ENCODE measurements at places on chromosomes 12 and 14.

DNA sequence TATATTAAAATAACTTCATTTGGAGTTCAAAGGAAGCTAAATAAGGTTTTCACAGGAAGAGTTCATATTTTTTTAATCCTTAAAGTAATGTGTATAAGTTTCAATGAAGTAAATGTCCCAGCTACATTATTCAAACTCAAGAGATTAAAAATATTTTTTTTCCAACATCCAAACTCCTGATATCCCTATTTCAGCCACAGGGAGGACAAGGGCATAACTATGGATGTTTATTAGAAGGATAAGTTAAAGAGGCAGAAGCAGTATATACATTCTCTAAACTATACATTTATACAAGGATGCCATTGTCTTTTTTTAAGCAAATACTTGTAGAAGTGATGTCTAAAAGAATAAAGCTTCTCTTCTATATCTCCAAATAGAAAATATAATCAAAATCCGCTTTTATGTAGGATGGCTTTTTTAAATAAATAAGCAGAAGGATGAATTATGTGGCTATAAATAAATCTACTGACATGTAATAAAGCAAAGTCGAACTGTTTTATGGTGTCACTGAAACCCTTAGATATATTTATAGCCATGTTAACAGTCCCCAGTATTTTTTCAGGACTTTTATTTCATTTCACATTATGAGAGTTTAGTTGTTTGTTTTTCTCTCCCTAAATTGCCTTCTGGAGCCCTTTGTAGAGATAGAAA is 936.5 kb downstream of the DIO2 start:
- DNase-seq: no peak

DNA sequence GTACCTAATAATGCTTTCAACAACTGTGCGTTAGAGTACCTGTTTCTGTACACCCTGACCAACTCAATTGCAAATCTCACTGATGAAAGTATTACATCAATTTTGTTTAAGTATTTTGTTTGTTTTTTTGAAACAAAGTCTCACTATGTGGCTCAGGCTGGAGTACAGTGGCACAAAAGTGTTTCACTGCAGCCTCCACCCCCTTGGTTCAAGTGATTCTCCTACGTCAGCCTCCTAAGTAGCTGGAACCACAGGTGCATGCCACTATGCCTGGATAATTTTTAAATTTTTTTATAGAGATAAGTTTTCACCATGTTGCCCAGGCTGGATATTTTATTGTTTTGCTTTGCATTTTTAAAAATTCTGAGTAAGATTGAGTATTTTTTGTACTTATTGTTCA is 46.7 kb downstream of the YEATS4 start:
- DNase-seq: no peak

DNA sequence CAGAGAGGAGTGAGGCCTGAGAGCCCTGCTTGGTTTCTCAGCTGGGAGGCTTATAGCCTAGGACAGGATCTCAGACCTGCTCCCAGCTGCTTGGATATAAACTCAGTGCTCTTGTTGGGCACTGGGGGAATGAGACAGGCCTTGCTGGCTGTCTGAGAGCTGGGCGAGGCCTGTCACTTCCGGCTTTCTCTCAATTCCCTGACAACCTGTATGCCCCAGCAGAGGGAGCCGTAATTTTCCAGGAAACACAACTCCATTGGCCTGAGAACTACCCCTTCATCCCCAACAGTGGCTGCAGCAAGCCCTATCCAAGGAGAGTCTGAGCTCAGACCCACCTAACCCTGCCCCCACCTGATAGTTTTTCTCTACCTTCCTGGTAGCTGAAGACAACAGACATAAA is 258.3 kb upstream of the STXBP6 start:
- no peak for DNase-seq

DNA sequence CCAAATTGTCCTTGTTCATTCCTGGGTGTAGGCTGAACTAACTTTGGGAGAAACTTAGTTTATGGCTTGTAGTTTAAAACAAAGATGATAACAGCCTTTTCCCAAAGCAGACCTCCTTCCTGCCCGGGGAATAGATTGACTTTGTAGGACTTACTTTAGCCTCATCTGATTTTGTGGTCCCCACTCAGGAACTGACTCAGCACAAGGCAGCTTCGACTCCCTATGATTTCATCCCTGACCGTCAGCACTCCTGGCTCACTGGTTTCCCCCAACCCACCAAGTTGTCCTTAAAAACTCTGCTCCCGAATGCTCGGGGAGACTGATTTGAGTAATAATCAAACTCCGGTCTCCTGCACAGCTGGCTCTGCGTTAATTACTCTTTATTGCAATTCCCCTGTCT is 40.1 kb upstream of the DDHD1 start:
- DNase-seq: no peak

DNA sequence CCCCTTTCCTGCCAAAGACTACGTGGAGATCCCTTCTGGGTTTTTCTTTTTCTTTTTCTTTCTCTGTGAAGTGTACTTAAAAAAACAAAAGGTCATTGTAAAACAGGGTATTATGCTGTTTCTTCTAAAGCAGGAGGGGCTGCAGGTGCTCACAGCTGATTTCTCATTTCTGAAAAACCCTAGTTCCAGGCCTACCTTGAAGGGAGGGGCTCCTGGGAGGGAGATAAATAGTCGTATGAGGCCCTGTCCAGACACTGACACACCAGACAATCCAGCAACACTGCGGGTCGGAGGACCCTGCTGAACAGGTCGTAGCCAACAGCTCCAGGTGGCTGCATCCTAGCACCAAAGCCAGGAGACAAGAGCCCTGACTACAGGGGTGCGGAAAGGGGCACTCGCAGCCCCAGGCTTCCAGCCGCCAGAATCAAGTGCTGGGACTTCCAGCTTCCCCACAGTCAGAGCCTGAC is 41.1 kb downstream of the PSMA6 start:
- peak; percentile 26 for DNase-seq

- no peak for DNase-seq
Measured at GRCh38 chr14:59776468-59776867, 94.1 kb downstream of the RTN1 start.

DNA sequence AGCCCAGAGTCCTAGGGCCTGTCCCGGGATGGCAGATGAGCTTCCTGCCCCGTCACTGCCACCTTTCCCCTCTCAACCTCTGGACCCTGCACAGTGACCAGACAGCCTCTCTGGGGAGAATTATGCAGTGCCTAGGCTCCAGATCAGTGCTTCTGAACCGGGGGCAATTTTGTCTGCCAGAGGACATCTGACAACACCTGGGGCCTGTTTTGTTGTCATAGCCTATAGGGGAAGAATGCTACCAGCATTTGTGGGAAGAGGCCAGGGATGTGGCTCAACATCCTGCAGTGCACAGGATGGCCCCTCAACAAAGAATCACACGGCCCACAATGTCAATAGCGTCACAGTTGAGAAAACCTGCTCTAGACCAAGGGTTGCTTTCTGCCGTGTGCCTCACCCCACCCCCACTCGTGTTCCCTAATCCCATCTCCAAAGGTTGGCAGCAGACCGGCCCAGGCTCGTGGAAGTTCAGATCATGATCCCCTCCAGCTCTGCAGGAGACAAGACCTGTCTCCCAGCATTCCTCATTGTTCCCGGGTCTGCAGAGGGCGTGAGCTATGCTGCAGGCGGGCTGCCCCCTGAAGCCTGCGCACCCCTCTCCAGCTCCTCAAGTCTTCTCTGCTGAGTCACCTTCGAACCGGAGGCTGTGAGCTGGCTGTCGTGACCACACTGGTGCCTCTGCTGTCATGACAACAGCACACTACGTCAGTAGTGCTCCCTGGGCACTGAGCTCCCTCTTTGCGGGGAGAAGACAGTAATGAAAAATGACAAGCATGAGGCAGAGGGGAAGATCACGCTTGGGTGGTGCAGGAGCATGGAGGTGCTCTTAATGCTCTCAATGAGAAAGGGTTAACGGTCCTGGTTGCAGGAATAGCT is 2.0 kb upstream of the GAPDH start:
- DNase-seq: peak; percentile 88

- DNase-seq: no peak
Measured at GRCh38 chr14:104019806-104020205, 65.7 kb upstream of the ASPG start.

GRCh38 chr14:96215452-96216244 is 11.0 kb downstream of the BDKRB2 start:
- DNase-seq: no peak

GRCh38 chr12:104805186-104805585 is 152.9 kb downstream of the SLC41A2 start:
- no peak for DNase-seq

DNA sequence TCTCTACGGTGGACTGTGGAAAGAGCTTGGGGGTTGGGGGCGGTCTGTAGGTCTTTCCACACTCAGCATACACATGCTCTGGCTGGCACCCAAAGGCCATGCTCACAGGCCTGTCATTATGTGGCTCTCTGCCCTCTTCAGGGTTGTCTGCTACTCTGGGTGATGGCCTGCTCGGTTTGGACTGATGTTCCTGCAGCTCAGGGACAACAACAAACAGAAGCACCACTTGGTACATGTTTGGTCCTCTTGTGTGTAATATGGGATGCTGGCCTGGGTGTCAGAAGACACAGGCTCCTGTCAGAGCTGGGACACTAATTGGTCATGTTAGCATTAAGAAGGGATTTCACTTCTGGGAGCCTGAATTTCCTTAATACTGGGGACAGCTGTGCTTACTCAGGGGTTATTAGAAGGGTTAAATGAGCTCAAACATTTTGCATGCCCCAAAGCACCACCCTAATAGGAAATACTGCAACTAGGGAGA is 32.7 kb upstream of the SELPLG start:
- no peak for DNase-seq

GRCh38 chr14:23228812-23229211 is 8.9 kb upstream of the RNF212B start:
- DNase-seq: no peak

GRCh38 chr12:21655591-21655990 is 2.1 kb downstream of the LDHB start:
- no peak for DNase-seq

DNA sequence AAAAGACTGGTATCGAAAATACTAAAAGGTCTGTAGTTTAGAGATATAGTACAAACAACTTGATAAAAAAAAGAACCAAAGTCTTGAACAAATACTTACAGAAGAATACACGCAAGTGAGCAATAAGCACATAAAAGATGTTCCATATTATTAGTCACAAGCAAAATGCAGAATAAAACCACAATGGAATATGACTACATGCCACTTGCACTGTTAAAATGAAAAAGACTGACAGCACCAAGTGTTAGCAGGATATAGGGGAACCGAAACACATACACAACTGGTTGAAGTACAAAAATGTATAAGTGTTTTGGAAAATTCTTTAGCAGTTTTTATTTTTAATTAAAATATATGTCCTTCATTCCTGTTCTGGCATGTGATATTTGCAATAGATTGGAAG is 3.6 kb downstream of the CLEC2A start:
- no peak for DNase-seq

- no peak for DNase-seq
Measured at GRCh38 chr12:29242921-29243431, 93.9 kb downstream of the FAR2 start.

DNA sequence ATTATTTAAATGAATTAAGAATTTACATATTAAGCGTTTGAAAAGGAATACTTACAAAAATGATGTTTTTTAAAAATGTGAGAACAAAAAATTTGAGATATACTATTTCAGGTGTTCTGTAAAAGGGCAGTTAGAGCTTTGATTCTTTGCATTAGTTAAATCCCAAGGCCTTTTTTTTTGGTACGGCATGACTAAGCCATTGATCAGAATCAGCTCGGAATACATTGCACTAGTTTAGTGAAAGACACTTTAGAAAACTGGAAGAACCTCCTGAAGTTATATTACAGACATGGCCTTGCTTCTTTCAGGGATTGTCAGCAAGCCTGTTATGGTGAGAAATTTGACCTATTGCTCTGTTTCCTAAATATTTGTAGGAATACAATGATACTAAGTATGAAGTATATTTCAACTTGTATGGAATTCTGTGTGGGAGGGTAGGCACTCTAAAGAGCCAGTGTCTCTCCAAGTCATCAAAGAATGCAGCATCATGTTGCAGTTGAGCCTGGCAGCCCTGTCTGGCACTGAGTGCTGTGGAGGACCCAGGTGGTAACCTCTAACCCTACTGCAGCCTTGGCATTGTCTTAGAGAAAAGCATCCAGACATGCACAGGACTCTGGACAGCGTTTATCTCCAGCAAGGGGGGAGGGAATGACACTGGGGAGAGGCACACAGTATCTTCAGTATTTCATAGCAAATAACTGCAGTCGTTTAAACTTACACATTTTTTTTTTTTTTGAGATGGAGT is 1.5 kb downstream of the KLC1 start:
- DNase-seq: no peak

DNA sequence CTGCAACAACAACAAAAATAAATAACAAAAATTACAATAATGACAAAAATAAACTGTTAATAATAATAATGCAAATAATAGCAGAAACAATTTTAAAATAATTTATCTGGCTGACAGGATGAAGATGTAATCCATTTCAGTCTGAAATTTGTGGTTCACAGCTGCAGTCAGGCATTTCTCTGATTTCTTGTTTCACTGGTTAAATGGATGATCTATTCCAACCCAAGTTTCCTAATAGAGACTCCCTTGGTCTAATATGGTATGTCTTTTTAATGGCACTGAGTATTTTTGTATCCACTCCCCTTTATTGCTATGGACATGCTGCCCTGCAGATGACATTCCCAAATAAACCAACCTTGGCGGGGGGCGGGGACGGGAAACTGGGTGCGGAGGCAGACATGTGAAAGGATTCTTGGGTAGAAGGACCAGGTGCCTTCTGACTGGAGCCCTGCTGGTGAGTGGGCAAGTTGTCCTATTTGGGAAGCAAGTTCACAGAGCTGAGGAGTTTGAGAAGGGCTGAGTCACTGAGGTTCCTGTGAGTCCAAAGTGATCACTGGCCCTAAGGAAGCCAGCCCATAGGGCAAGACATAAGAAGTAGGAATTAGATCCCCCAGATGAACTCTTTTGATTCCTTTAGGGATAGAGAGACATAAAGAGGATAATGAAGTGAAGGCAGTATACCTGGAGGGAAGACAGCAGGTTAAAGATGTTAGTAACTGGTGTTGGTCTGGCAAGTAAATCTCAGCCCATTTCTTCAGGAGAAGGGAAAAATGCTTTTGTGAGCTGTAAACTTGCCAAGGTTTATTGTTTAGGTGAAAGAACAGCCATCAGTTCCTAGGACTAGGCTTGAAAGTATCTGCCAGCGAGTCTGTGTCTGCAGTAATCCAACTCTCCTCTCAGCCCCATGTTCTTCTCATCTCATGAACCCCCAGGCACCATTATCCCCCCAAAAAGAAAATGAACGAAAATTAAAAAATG is 14.5 kb downstream of the FOXG1 start:
- no peak for DNase-seq

GRCh38 chr12:113070117-113070906 is 13.8 kb downstream of the DTX1 start:
- peak; percentile 72 for DNase-seq

DNA sequence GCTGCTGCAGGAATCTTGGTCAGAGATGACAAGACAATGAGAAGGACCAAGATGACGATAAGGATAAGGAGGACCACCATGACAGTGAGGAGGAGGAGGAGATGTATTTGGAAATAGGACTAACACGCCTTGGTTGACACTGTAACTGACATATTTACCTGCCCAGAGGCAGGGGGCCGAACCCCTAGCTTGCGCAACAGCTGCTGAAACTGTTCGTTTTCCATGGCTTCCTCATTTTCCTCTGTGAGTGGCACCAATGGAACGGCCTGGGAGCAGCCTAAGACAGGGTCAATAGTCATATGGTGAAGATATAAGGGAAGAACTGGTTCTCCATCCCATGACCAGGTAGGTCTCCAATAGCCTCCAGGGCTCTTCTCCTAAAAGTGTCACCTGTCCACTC is 28.8 kb downstream of the TIMELESS start:
- DNase-seq: no peak

GRCh38 chr12:127133675-127134335 is 1133.2 kb upstream of the TMEM132C start:
- no peak for DNase-seq

Data from activated naive CD8-positive, alpha-beta T cell treated with anti-CD3 and anti-CD28 coated beads for 36 hours (primary cell).